ENCODE measurements at places on chromosomes 6 and 20.

- no peak for DNase-seq
Observed at GRCh38 chr6:48183811-48184605, 73.0 kb upstream of the PTCHD4 start.

DNA sequence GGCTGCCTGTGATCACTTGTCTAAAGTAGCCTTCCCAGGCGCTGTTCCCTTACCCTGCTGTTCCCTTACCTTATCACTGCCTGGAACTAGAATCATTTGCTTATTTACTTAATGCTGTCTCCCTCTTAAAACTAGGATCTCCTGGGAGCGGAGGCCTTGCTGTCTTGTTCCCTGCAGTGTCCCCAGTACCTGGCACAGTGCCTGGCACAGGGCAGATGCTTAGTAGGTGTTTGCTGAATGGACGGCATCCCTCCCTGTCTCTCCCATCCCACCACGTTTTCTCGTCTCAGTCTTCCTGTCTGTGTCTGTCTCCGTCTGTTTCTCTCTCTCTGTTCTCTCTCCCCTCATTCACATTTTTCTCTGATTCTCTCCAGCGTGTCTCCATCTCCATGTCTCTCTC is 99.9 kb upstream of the MYL9 start:
- DNase-seq = no peak

- no peak for DNase-seq
Observed at GRCh38 chr20:20567712-20568111, 144.7 kb downstream of the RALGAPA2 start.

GRCh38 chr6:43228951-43229802 is at the start of gene DNPH1:
DNPH1 (minus strand) TSS chr6:43229481; CDS start chr6:43229456, 25 bp downstream.
- DNase-seq = peak; percentile 88

GRCh38 chr6:93584300-93584699 is 164.9 kb upstream of the EPHA7 start:
- DNase-seq = no peak

DNA sequence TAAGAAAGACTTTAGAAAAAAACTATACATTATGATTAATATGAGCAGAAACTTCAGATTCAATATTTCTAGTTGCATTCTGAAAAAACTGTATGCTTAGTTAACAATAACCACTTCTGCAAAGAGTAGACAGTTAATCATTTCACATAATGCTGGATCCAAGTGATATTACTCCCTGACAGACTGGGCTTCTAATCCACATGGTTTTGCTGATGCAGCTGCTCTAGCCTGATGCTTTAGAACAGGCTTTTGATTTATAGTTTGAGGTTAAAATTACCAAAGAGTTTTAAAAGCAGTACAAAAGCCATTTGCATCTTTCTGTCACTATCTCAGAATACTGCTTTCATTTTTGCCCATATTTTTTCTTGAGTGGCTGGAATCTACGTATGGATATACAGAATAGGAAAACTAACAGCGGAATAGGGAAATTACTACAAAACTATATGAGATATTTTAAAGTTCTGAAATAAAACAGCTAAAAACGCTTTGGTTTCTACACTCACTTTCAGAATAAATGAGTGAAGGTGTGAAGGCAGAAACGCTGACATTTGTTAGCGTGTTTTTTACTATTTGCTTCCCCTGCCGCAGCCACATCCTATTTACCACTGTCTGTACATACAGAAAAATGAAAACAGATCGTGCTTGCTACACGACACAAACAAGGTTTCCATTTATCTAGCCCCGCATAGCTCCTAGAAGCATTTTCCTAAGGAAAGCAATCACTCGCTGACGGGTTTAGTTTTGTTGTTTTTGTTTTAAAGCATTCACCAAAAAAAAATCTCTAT is 61.7 kb downstream of the METTL24 start:
- DNase-seq = no peak

DNA sequence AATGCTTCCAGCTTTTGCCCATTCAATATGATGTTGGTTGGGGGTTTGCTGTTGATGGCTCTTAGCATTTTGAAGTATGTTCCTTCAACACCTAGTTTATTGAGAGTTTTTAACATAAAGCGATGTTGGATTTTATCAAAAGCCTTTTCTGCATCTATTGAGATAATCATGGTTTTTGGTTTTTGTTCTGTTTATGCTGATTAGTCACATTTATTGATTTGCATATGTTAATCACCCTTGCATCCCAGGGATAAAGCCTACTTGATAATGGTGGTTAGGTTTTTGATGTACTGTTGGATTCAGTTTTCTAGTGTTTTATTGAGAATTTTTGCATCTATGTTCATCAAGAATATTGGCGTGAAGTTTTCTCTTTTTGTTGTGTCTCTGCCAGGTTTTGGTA is 40.4 kb upstream of the COL9A1 start:
- DNase-seq = no peak

- DNase-seq = no peak
Observed at GRCh38 chr6:83539678-83540077, 27.3 kb downstream of the PRSS35 start.

DNA sequence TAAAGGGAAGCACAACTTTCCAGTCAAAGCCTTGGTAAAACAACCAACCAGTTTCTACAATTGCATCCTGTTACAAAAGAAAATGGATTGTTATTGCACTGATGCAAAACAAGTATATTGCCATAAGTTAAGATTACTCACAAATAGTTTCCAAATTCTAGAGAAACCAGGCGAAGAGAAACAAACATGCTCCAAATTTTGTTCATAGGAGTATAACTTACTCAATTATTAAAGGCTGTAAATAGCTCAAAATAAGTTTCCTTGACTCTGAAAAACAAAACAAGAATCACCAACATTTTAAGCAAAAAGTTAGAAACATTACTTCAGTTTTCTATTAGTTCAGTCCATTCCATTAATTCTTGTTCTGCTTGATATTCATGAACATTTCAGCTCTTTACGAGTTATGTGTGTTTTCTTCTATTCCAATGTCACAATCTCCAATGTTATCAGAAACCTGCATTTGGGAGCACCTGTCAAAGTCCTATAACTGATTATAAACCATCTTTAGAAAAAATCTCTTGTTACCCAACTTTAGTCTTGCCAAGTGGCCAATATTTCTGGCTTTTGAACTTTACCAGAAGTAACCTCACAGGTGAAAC is 137.9 kb upstream of the THBS2 start:
- no peak for DNase-seq

DNA sequence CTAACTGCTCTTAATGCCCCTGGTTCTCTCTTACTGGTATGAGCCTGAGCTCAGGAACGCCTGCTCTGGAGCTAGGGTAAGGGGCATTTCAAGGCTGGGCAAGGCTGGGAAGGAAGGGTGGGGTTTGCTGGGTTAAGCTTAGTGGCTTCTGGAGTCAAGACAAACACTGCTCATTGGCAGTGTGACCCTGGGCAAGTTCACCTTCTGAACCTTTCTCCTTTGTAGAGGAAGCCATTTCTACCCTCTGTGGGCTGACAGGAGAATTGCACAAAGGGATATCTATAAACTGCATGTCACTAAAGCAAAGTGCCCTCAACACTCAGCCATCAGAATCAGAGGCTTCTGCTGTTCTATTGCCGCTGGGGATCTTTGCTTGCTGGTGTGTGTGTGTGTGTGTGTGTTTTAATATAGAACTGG is 20.3 kb upstream of the LRRN4 start:
- DNase-seq = no peak

- no peak for DNase-seq
Observed at GRCh38 chr6:54386295-54386694, 78.1 kb downstream of the TINAG start.

DNA sequence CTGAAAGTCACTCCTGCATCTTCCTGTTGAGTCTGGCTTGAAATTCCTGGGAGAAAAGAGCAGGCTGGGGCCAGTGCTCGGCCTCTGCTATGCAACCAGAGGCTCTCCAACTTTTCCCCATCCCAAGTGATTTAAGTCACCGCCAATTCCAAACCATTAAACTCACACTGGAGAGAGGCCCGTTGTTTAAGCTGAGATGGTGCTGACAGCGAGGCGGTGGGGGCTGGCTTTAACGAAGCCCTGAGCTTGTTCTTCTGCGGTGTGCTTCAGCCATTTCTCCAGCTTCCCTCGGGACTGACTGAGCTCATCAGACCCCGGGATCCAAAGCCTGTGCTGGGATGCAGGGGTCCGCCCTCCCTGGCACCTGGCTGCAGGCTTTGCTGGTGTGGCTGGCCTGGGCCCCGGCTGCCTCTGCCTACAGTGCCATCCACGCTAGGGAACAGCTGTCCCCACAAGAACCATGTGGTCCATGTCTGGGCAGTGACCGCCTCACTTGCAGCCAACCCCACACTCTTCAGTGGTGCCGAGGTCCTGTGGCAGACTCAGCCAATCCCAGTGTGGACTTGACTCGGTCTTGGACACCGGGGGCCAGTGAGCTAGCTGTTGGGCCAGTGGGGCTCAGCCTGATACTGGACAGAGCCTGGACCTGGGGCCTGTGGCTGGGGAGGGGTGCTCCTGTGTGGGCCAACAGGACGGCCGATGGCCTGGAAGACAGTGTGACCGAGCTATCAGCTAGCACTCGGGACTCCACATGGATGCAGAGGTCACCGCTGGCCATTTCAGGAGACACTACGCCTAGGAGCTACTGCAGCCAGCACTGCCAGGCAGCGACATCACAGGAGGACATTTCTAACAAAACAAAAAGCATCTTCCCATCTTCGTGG is 21.2 kb downstream of the RAMACL start:
- DNase-seq = no peak

GRCh38 chr20:58024241-58024721 is 204.2 kb downstream of the ANKRD60 start:
- DNase-seq = no peak

GRCh38 chr6:116472706-116473105 is 11.5 kb downstream of the CALHM6 start:
- no peak for DNase-seq

DNA sequence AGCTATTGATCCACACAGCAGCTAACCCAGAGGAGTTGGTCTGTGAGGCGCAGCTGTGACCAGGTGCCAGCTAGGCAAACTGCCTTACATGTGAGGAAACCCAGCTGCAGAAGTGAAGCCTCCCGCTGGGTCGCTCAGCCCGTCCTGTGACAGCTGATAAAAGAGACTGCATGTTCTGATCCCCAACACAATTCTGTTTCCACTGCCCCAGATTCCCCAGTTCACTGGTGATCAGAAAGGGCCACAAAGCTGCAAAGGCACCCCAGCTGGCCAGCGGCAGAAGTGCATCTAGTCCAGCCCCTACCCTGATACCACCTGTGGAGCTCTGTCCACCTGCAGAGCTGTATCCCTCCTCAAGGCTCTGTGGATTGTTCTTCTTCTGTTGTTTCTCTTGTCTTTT is 64.5 kb downstream of the CTNNBL1 start:
- DNase-seq = peak; percentile 2

DNA sequence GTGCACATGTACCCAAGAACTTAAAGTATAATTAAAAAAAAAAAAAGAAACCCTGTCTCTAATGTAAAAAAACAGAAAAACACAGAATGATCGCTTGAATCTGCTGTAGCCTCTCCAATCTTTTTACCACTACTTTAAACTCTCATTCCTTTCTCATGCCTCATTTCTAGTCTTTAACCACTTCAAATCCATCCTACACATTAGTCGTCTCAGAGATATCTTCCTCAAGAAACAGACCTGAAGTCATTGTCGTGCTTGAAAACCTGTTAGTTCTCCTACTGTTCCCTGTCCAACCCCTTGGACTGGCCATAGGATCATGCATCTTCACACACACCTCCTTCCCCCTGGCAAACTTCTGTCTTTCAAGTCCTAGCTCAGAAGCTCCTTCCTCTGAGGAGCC is 112.1 kb upstream of the BCLAF1 start:
- no peak for DNase-seq

GRCh38 chr6:167302074-167302473 is 11.0 kb downstream of the UNC93A start:
- DNase-seq = no peak

GRCh38 chr6:52511572-52512151 is 65.2 kb downstream of the TRAM2 start:
- DNase-seq = no peak

DNA sequence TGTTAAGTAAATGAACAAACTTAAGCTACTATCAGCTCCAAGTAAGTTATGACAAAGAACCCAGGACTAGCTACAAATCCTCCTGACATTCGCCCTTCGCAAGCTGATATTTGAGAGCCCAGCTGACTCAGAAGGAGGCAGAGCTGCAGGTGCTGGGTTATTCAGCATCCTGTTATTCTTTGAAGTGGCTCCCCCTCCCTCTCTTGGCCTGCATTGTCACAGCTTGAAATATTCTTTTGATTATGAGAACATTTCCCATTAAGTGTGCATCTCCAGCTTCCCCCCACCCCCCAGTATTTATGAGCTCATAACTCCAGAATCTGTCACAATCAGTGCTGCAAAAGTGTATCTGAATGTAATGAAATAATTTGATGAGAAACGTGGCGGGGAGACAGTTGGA is 78.8 kb upstream of the RALY start:
- peak; percentile 16 for DNase-seq

DNA sequence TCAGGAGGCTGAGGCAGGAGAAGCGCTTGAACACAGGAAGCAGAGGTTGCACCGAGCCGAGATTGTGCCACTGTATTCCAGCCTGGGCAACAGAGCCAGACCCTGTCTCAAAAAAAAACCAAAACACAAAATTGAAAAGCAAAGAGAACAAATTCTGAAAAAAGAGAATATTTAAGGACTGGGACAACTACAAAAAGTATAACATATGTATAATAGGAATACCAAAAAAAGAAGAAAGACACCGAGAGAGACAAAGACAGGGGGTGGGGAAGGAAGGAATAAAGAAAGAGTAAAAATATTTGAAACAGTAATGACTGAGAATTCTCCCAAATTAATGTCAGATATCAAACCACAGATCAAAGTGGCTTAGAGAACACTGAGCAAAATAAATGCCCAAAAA is 5.5 kb upstream of the ZNF391 start:
- no peak for DNase-seq

DNA sequence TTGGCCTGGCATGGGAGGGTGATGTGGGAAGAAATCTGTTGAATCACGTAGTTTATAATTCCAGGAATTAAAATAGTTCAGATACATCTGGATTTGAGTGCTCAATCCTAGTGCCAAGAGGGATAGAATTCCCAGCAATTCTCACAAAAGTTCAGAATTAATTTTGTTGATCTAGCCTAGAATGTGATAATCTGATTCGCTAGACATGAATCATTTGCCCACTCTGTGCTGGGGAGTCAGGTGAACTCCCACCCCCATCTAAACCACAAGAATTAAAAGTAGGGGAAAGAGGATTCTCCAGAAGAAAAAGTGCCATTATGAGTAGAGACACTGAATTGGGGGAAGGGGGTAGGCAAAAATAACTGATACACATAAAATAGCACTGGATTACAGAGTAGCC is 85.0 kb downstream of the LIN28B start:
- DNase-seq = no peak

- no peak for DNase-seq
Observed at GRCh38 chr20:4788314-4788713, 66.6 kb downstream of the PRND start.
